ENCODE measurements at places on chromosomes 11 and 22.
A peak's percentile ranks its signal among the peaks of the same experiment; 100 is the strongest.

GRCh38 chr11:118216621-118217481 lies 8.0 kb downstream of the JAML start:
- DNase-seq, result no peak

DNA sequence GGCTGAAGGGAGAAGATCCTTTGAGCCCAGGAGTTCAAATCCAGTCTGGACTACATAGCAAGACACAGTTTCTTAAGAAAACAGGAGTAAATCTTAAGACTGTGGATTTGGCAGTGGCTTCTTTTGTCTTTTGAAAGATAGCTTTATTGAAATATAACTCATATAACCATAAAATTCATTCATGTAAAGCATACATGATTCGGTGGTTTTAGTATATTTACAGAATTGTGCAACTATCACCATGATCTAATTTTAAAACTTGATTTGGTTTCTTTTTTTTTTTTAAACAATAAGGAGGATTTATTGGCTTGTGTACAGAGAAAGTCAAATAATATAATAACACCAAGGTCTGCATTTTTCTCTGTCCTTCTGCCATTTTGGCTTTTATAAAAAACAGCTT lies 23.1 kb upstream of the PSMA1 start:
- DNase-seq, result no peak

DNA sequence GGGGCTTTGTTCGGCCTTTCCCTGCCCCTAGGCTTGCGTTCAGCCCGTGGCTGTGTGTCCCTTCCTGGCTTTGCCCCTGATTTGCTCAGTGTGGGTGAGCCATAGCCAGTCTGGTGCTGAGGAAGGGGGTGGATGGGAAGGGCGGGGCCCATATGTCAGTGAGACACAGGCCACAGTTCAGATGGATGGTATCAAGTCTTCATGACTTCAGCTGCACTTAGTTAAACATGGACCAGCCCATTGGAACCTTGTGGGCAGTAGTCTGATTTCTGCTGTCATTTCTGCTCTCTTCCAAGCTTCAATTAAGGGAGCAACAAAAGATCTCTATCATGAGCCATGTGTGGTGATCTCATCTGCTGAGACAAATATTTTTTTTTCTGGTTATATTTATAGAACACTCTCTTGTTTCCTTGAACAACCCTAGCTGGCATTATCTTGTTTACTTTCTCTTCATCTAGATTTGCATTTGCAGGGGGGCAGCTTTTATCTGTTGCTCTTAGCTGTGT lies 21.6 kb upstream of the PEX26 start:
- DNase-seq, result peak; percentile 93

- DNase-seq, result no peak
These were observed 9.5 kb downstream of the DHCR7 start for GRCh38 chr11:71438650-71439049.

DNA sequence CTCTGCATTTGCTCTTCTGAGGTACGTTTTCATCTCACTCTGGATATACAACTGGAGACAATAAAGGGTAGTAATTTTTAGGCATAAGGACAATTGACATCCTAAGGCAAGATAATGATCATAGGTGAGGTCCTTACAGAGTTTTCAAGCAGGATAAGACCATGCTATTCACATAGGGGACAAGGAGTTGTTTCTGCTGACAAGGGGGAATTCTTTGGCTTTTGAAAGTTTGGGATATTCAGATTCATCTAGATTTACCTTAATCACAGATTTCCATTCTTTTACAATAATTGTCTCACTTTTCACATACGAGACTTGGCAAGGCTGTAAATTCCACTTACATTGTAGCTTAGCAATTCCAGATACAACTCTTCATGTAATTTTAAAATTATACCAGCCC lies 256.2 kb downstream of the AASDHPPT start:
- no peak for DNase-seq

DNA sequence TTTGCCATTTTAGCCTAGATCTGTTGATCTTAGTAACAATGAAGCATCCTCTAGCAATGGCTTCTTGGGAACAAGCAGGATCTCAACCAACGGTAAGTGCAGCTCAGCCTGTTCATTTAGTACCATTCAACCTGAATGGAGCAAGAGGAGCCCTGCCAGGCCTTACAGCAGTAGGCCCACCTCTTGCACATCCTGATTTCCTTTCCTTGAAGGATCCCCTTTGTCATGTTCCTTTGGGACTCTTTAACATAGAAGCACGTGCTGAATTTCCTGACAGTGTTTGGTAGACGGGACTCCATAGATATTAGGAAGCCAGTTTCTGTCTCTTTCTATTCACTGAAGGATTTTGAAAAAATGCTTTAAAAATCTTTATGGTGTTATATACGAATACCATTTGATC lies 1.5 kb downstream of the PIWIL4 start:
- no peak for DNase-seq

DNA sequence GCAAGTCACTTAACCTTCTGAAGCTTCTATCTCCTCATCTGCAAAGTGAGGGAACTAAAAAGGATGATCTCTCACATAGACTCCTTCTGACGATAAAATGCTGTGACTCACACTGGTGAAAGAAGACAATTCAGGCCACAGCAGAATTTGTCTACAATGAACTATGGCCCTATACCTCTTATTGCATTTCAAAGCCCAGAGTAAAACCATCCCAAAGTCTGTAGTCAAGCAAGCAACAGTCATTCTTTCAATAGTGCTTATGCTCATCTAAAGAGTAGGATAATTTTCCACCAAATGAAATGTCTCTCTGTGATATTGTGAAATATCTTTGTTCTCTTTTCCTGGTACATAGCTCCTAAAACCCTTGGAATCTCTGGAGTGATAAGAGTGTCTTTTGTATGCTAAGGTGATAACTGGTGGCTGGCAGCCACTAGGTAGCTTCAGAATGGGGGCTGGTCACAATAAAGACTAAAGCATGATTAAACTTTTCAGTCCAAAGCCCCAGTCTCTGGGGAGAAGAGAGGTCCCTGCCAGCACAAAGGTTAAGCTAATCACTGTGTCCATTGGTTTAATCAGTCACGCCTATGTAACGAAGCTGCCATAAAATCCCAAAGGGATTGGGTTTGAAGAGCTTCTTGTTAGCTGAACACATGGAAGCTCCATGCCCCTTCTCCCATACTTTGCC lies 30.8 kb downstream of the SYTL2 start:
- DNase-seq, result peak; percentile 85

DNA sequence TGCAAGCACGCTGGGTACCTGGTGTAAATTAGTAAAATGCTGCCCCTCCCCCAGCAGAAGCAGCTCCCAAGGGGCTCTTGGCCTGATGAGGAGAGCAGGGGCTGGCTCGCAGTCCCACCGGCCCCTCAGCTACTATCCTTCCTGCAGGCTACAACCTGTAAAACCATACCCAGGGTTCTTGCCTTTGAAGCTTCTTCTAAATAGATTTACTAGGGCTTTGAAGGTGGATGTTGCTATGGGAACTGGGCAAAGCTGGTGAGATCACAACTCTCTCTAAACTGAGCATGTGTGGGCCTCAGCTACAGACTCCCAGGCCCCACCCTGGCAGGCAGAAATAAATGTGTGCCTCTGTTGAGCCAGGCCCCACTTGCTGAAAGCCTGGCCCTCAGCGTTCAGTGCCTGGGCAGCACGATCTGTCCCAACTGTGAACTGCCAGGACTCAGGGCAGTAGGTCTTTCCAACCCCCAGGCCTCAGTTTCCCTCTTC lies 18.5 kb downstream of the CD5 start:
- DNase-seq, result peak; percentile 23

GRCh38 chr11:104096900-104097299 lies 60.5 kb downstream of the DDI1 start:
- DNase-seq, result no peak

DNA sequence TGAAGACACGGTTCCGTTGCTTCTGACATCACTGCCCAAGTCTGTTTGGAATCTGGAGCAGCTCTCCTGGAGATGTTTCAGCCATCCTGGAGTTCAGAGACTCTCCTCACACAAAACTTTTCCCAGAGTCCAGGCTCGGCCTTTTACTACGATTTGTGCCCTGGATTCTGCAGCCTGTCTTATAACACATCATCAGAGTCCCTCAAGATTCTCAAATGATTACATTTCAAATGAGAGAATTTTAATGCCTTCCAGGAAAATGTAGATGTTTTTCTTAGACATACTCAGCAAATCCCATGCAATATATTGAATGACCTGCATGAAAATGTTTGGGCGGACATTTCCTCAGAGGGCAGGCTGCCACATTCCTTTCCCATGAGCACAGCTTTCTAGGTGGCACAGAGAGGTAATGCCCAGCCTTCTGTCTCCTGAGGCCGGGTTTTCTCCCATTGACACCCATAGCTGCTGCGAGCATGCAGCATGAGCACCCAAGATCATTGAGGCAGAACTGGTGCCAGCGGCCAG lies 129.1 kb downstream of the SNX19 start:
- peak; percentile 69 for DNase-seq

Data from EH (cell line).